ENCODE measurements at places on chromosomes 5 and 9.
A peak's percentile ranks its signal among the peaks of the same experiment; 100 is the strongest.

DNA sequence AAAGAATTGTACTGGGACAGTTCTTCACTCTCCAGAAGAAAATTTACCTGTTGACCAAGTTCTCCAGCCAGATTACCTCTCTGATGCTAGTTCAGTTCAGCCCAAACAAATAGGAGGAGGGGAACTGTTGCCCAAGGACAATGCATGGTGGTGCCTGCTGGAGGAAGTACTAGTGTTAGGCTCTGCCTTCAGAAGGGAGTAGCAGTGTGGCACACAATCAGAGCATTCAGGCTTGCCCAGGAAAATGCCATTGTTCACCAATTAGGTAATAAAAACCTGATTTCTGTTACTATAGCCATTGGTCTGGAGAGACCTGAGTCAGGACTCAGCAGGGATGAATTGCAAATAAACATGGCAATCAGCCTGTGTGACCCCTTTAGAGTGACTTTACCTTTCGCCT lies 720.8 kb upstream of the ZNF608 start:
- no peak for DNase-seq

DNA sequence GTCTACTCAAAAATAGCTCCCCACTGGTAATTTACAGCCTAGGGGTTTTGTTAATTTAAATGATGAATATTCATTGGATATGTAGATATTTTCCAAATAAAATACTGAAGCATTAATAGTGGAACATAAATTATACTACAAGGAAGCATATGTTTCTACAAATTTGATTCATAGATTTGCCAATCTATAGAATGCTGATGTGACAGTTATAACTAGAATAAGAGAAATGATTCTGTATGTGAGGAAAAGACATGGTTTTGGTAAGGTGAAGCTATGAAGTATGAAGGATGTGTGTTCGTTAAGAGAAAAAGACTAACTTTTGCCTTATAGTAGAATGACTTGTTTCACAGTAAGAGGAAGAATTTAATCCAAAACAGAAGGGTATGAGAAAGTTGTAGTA lies 61.3 kb downstream of the IARS1 start:
- DNase-seq = no peak

DNA sequence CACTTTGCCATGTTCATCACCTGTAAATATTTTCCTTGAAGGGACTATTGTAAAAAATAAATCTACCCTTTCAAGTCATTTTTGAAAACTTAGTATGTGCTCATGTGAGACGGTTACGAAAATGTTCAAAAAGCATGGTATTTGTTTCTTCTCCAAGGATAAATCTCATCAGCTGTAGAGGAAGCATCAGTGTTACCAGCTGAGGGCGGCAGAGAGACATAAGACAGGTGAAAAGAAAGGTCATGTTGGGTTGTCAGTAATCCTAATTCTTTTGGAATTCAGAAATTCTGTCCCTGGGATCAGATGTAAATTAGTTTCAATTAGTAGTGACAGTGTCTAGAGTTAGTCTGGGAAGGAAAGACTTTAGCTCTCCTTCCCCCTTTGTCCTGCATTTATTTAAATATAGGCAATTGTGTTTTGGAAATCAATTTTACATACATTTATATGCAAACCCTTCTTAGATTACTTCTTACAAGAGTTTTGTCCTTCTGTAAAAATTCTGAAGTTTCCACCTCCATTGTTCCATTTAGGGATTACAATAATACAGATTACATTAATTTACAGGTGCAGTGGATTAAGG lies 791.9 kb upstream of the CDH6 start:
- DNase-seq = no peak

- no peak for DNase-seq
Observed at GRCh38 chr9:99660191-99660636, 161.5 kb upstream of the NR4A3 start.

- no peak for DNase-seq
Observed at GRCh38 chr9:70043689-70044489, at the start of gene MAMDC2. Gene MAMDC2 (plus strand): TSS chr9:70043848. CDS start chr9:70044198, 350 bp downstream.

DNA sequence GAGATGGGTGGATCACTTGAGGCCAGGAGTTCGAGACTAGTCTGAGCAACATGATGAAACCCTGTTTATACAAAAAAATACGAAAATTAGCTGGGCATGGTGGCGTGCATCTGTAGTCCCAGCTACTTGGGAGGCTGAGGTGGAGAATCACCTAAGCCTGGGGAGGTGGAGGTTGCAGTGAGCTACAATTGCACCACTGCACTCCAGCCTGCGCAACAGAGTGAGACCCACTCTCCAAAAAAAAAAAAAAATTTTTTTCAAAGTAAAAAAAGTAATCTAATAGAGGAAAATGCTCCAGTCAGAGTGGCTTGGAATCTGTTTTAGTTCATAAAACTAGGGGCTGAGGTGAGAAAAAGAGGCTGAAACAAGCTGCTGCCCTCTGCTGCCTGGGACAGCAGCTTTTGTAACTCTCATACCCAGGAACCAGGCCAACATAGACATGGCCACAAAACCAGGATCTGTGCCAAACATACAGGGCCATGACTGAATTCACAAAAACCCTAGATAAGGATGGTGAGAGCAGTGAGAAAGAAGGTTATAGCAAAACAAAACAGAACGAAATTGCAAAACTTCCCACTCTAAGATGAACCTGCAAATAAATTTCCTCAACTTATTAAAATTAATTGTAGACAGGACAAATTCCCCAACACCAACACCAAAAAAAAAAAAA lies 13.1 kb upstream of the DCAF12 start:
- DNase-seq = no peak

DNA sequence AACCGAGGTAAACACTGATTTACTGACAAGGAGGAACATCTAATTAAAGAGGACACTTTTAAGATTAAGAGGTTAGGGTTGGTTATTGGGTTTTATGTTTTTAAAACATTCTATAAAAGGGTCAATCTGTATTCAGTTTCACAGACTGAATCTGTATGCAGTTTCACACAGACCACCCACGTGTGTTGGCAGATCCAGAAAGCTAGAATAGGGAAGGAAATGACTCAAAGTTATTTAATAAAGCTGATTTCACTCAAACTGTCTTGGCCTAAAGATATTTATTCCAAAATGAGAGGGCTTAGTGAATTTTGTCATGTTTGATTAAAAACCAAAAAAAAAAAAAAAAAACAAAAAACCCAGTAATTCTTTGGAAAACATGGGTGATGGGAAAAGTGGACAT lies 140.2 kb downstream of the SLC24A2 start:
- no peak for DNase-seq

DNA sequence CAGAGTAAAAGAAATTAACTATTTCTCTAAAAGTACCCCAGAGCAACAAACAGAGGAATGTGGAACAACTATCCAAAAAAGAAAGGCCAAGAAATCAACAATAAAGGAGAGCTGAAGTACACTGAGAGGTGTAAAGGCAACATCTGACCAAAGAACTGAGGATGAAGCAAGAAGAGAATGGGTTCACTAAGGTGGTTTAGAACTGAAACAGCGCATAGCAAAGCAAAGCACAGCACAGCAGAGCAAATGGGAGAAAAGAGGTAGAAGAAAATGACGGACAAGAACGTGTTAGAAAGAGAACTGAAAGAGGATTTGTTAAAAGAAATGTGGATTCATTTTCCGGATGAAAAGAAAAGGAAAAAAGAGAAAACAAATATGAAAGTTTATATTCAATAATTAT lies 25.8 kb downstream of the RFX3 start:
- DNase-seq = no peak

DNA sequence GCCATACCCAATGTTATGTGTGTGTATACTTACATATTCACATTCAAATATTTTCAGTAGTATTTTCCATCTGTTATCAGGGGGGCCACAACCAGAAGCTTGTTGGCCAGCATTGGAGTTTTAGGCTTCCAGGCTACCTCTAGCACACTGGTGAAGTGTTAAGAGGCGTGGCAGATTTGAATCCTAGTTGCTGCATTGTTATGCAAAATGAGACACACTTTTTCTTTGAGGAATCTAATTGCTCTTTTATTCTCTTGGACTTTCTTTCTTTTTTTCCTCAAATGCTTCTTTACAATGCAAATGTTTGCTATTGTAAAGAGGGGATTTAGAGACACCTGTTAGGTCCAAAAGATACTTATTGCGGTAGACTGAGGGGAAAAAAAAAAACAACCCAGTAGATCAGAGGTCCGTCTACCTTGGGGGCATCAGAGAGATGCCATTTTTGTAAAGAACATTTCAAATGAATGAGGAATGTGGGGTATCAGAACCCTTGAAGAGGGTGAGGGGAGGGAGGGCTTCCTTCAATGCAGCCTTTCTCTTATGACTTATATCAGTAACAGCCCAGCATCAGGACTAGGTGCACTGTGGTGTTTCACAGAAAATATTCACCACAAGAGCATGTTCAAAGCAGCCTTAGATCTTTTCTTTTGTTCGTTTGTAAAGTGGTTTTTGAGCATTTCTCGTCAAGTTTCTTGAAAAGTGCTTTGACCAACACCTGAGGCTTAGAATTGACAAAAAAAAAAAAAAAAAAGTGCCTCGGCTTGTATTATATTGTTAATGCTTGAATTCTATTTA lies 3.8 kb downstream of the SMARCA2 start:
- DNase-seq = no peak

GRCh38 chr5:174187001-174187400 lies 141.5 kb downstream of the NSG2 start:
- no peak for DNase-seq

GRCh38 chr5:83265318-83265717 lies 188.0 kb downstream of the XRCC4 start:
- no peak for DNase-seq

- no peak for DNase-seq
Observed at GRCh38 chr5:53792338-53792737, 231.9 kb downstream of the NDUFS4 start.

DNA sequence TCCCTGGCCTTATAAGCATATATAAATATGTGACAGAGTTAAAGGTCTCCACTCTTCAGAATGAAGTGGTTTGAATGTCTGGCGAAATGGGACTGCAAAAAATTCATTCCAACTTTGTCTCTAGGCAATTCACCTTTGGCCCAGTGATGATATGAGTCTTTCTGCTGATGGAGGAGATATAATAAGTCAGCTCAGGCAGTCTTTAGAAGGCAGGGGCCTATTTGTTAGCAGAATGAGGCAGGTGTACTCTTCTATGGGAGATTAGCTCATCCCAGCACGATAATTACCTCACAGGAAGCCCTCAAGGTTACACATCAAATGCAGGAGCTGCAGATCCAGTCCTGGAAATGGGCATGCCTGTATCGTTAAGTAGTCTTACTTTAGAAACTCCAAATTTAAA lies 300.5 kb downstream of the NR2F1-AS1 start:
- no peak for DNase-seq

GRCh38 chr5:132408965-132409364 lies 39.5 kb downstream of the SLC22A5 start:
- DNase-seq = no peak

DNA sequence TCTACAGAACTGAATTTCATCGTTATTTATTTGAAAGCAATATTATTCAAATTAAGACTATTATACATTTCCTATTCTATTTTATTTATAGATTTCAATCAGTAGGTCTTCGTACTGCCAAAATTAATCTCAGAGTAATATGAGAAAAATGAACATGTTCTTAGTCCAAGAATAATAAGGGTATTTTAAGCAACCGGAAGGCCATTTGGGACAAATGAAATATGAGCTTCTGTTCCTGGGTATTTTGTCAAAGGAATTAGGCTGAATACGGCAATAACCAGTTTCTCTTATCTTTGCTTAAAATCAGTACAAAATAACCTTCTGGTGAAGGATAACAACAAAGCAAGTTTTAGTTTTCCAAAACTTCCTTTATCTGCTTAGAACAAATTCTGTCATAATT lies 410.3 kb upstream of the PRR16 start:
- no peak for DNase-seq

DNA sequence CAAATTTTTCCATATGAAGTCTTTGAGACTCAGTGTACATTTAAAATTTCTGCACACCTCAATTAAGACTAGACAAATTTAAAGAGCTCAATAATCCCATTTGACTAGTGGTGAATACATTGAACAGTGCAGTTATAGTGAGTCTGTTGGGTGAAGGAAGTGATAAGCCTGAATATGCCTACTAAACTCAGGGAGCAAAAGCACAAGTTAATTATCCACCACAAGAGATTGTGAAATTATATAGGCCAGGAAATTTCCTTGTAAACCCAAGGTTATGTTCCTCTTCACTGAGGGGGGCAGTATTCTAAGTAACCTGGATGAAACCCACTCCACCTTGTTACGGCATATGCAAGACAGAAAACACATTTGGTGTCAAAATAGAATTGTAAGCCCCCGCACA lies 612.9 kb upstream of the DAB2 start:
- no peak for DNase-seq

- DNase-seq = no peak
Observed at GRCh38 chr9:128214571-128215490, 11.7 kb downstream of the DNM1 start.

DNA sequence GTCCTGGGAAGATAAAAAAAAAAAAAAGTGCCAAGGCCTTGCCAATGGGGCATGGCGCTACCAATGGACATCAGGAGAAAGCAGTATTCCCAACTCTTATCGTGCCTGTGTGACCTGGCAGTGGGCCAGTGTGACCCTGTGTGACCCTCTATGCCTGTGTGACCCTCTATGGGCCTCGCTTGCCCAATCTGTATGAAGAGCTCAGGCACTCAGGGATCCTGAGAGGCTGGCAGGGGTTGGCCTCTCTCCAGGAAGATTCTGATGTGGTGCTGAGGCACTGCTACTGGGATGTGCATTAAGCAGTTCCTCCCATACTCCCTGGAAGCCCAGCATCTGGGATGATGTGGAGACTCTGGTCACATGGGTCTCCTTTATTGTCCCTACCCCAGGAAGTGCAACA lies 179.2 kb downstream of the MACROH2A1 start:
- no peak for DNase-seq

DNA sequence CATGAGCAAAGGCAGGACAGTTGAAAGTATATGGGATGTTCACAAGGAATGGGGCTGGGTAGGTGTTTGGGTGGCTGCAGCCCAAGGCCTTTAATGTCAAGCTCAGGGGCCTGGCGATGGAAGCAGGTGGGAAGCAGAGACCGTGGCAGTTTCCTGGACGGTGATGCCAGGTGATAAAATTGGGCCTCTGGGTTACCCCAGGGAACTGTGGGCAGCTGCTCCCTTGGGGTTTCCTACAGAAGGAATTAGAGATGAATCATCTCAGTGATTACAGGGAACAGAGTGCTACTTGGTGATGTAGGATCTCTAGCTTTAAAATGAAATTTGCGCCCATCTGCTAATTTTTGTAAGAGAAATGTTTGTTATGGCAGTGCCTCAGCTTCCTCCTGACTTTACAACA lies 39.2 kb downstream of the TSTD2 start:
- peak; percentile 29 for DNase-seq

- no peak for DNase-seq
Observed at GRCh38 chr9:74935008-74935407, 17.7 kb downstream of the C9orf40 start.

Measured in NCI-H2107 (cell line).